Hematopoietic multipotent progenitor cell treated with erythropoietin and hydrocortisone succinate and interleukin-3 and kit ligand, for 17 days (in vitro differentiated cells): ENCODE measurements at places on chromosomes 5 and 9.

- DNase-seq, result no peak
These were observed 503.7 kb downstream of the CDH10 start for GRCh38 chr5:24141046-24141445.

DNA sequence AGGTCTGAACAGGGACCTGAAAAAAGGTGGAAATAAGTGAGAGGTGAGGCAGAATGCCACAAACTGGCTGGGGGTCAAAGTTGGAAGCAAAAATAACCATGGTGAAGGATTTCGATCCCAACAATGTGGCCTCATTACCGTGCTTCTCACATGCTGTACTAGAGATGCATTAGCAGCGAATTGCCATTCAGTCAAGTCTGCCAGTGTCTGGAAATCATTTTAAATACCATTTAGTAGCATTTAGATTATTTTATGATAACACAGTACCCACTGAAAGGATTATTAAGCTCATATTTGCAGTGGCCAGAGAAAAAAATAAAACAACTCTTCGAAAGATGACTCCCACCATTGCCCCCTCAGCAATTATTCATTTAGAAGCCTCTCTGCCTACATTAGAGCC is 294.6 kb upstream of the SLC24A2 start:
- no peak for DNase-seq

DNA sequence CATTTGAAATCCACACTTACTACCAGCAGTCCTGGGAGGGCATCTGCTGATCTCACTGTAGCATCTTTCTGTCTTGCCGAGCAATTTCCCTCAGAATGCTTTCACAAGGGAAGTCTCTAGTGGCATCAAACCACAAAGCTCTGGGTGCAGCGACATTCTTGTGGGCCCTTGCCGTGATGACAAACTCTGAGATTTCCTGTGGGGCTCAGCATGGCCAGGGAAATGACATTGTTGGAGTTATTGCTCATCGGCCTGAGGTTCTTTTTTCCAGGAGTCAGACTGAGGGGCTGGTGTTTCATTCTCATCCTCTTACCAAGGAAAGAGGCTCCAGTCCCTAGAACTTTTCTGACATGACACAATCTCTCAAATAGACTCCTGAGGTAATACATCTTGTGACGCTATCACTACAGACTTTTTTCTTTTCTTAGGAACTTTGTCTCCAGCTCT is 51.4 kb downstream of the PFDN1 start:
- no peak for DNase-seq

- no peak for DNase-seq
These were observed 10.9 kb upstream of the NDFIP1 start for GRCh38 chr5:142097681-142098080.

- no peak for DNase-seq
These were observed 75.8 kb downstream of the OXCT1 start for GRCh38 chr5:41794471-41794870.

- DNase-seq, result no peak
These were observed 409.9 kb upstream of the EDIL3 start for GRCh38 chr5:84794486-84795035.

DNA sequence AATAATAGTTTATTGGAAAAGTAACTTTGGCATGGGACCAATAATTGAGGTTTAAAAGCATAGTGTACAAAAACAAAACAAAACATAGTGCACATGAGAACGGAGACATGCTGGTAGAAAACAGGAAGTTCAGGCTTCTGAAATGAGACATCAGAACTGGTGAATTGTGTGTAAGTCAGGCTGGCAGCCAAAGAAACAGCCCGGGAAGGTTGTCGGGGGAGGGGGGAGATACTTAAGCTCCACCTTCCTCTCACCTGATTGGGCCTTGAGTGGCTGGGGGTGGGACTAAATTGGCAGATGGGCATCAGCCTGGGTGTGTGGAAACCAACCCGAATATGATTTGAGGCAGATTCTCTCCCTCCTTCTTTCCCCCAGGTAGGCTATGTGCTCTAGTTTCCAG is 256.3 kb downstream of the SMARCA2 start:
- no peak for DNase-seq

- no peak for DNase-seq
These were observed 202.5 kb upstream of the TRIM32 start for GRCh38 chr9:116484492-116485061.

DNA sequence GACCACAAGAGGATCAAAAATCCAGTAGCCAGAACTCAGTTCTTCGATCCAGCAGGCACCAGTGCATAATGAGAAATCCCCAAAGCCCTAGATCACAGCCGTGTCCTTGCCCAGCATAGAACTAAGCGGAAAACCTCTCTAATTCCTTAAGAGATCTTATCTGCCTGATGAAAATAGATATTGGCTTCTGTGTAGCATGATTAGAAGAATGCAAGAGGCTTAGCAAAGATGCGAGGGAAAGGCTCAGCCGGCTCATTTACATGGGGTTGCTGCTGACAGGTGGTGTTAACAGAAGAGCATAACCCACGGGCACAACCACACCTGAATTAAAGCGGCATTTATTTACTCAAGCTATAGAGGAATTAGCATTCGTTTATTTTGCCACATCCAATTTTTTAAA is 400.0 kb upstream of the ADAMTS16 start:
- DNase-seq, result no peak

GRCh38 chr5:45508135-45508534 is 188.0 kb downstream of the HCN1 start:
- no peak for DNase-seq

- no peak for DNase-seq
These were observed 99.1 kb downstream of the MACIR start for GRCh38 chr5:103357636-103358035.

GRCh38 chr5:61575103-61575502 is 243.0 kb downstream of the ZSWIM6 start:
- DNase-seq, result no peak

DNA sequence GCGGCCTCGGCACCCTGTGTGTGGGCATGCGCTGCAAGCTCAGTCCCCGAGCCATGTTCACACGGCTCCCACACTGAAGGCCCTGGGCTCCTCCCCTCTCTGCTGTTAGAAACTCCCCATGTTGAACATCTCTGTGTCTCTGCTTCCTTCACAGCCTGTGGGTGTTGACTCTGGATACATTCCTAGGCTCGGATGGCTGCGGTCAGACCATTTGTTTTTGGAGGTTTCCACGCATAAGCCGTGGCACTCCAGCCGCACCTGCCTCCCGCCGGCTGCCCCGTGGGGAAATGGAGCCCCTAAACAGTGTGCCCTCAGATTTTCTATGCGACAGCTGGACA is 31.2 kb upstream of the LRRC14B start:
- no peak for DNase-seq

DNA sequence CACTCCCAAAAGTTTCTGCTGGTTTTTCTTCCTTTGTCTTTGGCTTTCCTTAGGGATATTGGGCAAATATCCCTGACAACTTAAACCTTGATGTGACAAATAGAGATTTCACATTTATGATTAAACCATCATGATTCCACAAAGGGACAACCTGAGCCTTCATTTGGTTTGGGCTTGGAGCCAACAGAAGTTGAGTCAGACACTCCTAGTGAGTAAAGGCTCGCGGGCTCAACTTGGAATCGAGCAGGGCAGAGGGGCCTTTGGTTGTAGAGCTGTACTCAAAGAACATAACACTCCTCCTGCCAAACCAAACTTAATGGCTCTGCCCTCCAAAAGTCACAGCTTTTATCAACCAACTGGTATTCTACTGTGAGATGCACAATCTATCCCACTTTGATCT is 290.2 kb upstream of the MAP3K1 start:
- no peak for DNase-seq

- peak; percentile 60 for DNase-seq
These were observed 27.6 kb downstream of the ACTL7A start for GRCh38 chr9:108889649-108890067.

- no peak for DNase-seq
These were observed 9.6 kb upstream of the CCDC171 start for GRCh38 chr9:15543047-15543813.

DNA sequence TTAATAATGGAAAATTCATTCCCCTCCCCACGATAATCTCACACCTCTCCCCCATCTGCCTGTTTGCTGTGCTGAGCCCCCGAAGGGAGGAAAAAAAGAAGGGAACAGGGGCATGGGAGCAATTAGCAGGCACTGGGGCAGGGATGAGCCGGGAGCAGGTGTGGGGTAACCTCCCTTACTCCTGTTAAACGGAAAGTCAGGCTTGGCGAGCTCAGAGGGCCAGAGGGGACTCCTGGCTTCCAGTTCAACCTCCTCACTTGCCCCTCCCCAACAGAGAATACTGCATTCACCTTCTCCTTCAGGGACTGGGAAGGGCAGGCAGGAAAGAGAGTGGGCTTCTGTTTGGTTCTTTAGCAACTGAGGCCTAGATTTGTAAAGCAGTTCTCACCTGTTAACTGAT is 1.6 kb downstream of the AFAP1L1 start:
- DNase-seq, result no peak

DNA sequence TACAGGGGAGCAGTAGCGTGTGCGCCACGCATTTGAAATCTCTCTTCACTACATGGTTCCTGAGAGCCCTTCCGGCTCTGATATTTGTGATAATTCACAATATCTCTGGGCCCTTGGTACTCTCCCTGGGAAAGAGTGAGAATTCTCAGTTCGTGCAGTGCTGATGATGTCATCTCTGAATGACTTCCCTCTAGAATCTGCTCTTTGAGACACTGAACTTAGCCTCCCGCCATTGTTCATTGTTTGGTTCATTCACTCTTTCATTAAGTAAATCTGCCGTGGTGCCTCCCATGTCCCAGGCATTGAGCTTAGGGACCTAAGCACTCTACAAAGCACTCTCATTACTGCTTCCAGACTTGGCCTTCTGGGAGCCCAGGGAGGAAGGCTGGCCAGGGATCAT is 94.0 kb downstream of the PPARGC1B start:
- DNase-seq, result no peak

- no peak for DNase-seq
These were observed 73.9 kb downstream of the CSNK1G3 start for GRCh38 chr5:123585871-123586270.

DNA sequence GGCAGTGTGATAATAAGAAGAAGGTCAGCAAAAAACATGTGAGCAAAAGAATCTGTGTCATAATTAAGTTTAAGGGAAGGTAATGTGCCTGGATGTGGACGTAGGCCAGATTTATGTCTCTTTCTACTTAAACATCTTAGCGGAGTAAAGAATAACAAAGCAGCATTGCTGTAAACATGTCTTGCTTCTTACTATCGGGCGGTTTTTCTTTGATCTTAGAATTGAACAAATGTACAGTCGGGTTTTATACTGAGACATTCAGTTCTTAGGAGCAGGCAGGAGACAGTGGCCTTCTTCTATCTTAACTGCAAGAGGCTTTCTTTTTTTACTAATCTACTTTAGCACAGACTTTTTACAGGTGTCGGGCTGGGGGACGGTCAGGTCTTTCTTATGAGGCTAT is 40.4 kb upstream of the FLT4 start:
- DNase-seq, result no peak

DNA sequence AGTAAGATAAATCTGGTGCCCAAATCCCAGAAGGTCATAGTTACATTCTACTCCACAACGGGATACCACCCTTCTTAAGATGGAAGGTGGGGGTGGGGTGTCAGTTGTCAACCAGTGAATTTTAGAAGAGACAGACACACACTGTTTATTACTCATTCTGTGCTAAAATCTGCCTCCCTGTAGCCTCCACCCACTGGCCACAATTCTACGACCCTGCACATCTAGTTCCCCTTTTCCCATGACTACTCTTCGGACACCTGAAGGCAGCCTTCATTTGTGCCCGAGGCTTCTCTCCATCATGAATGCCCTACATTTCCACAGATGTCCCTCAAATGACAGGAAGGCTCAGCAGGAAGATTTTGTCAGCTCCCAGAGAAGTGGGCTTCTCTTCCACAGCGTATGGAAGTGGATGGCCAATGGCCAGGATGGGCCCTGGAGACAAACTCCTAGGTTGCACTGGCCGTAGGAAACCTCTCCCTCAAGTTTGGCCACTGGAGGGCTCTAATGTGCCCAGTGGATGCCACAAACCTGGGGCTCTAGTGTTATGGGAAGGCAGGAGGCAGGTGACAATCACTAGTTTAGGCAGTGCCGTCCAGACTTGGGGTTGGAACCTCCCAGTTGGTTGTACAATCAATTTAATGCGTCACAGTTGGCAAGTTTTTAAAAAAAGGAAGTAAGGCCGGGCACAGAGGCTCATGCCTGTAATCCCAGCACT is 46.6 kb downstream of the PTPN3 start:
- DNase-seq, result no peak

DNA sequence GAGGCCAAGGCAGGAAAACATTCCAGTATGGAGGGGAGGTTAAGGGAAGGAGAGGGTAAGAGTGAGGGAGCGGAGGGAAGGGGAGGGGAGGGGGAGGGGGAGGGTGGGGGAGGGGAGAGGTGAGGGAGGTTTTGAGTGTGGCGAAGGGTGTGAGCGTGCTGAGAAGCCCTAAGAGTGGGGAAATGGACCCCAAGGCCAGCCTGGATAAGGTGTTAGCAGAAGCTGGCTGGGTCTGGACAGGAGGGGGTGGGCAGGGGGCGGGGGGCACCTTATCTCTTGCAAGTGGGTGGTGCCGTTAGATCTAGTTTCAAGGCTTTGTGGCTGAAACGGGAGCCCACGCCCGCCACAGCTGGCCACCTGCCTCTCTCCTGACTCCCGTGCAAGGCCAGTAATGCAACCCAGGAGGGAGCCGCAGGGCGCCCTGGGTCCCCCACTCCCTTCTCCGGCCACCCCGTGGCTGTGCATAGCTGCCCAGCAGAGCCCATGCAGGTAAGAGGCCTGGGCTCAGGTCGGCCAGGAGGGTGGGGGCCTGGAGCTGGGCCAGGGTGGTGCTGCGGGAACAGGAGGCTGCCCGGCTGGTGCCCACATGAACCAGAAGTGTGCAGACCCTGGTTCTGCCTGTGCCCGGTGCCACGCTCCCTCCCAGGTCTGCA is 677 bp downstream of the RNF224 start:
- no peak for DNase-seq

DNA sequence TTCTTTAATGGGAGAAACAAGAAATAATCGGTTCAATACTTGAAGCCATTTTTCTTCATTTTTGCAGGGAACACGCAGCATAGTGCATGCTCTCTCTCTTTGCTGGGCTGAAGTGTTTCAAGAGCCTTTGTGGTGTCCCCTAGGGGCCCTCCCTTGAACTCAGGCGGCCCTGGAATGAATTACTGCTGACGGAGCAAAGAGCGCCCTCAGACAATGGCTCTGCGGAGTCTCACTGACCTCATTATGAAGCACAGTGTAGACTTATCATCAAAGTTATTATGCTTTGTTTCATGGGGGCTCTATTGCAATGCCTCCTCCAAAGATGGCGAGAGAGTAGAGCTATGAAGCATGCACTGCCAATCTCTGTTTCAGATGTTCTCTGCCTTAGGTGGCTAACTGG is 64.8 kb upstream of the ADCY2 start:
- no peak for DNase-seq

DNA sequence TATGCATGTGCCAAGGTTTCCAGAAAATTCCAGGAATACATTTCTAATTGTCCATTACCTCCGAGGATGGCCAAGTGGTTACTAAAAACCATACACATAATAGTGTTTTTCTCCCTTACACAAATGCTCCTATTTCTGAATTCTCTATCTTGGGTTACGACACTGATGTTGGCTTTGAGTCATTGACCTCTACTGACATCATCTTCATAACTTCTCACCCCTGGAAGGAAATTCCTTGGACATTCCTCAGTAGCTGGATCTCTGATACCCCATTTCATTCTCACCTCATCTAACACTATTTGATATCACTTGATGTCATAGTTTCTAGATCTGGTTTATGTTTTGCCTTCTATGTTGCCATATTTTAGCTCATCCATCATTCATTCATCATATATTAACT is 287.2 kb downstream of the CTNND2 start:
- DNase-seq, result no peak
